ENCODE measurements at places on chromosomes 5 and 9. TPM values are rescaled to one million over a fixed set of nuclear protein-coding genes. Genes with fewer than 3 reads are reported as not detected.
A peak's percentile ranks its signal among the peaks of the same experiment; 100 is the strongest.

Gene DAPK1
- 18.5 TPM for total RNA-seq

Gene MLANA
- total RNA-seq = not detected

Gene REEP2
- 14.4 TPM for total RNA-seq

Gene GFI1B
- total RNA-seq = not detected

Gene HDHD3
- 14.2 TPM for total RNA-seq

Gene GABRA1
- total RNA-seq = not detected

Gene DIPK1B
- total RNA-seq = 0.77 TPM

Gene ADAMTSL2
- under 0.01 TPM for total RNA-seq

DNA sequence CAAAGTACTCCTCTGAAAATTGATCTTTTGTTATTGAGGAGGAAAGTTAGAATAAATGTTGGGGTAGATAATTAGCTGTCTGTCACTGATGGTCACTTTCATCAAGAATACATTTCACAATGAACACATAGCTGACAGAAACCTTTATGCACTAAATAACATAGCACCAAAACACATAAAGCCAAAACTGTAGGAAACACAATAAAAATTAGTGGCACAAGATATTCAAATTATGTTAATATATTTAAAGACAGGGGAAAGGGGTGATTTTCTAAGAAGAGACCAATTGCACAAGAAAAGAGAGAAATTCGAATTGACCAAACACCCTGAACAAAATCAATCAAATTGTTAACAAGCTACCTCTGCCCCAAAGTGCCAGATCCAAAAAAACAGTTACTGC, 89.7 kb downstream of the AK8 start:
- DNase-seq = no peak

DNA sequence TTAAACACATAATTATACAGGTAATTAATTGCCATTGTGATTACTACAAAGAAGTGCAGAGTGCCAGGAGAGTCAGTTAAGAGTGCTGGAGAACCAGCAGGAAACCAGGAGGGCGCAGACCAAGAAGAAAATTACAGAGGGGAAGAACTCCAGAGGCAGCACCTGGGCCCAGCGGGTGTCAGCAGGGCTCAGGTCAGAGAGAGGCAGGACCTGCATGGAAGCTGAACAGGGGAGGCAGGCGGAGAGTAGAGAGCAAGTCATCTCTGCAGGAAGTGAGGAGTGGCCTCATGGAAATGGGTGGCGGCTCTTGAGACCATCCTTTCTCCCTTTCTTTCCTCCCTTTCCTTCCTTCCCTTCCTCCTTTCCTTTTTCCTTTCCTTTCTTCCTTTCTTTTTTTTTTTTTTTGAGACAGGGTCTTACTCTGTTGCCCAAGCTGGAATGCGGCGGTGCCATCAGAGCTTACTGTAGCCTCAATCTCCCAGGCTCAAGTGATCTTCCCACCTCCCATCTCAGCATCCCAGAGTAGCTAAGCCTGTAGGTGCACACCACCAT, 4.0 kb upstream of the ZBTB34 start:
- DNase-seq = no peak

DNA sequence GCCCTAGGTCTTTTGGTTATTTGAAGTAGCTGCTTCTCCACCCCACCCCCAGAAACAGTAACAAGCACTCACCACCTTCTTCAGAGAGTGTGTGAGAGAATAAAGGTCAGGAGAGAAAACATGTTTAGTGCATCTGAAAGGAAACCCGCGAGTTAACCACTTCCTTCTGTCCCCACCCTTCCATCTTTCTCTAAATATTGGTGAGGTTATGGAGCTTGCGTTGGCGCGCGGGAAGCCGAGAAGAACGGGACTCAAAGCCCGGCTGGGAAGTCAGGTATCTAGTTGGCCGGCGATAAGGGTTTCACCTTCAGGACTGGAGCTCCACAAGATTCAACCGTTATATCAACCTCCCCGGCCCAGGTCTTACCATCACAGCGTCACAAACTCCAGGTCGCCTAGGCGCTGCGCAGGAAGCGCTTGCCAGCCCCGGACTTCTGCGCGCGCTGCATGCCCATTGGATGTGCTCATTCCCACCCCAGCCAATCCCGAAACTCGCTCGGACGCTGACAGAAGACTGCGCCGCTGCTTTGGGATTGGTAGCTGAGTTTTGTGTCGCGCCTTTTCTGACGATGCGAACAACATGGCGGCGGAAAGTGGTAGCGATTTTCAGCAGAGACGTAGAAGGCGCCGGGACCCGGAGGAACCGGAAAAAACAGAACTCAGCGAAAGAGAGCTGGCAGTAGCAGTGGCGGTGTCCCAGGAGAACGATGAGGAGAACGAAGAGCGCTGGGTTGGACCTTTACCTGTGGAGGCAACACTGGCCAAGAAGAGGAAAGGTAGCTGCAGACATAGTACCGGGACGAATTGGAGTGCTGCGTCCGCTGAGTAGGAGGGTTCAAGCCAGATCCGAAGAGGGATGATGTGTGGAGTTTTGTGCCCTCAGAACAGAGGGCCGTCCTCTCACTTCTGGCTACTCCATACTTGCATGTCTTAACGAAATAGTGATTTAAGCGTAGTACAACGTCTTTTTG, at the start of the genes CENPK and PPWD1:
Gene CENPK (minus strand): TSS at position 438 of the 971 bp plus-strand sequence. CDS start 8,261 bp downstream, outside the sequence.
Gene PPWD1 (plus strand): TSS at position 566 of the 971 bp plus-strand sequence. CDS start 15 bp downstream, at position 581.
- DNase-seq = peak; percentile 95

DNA sequence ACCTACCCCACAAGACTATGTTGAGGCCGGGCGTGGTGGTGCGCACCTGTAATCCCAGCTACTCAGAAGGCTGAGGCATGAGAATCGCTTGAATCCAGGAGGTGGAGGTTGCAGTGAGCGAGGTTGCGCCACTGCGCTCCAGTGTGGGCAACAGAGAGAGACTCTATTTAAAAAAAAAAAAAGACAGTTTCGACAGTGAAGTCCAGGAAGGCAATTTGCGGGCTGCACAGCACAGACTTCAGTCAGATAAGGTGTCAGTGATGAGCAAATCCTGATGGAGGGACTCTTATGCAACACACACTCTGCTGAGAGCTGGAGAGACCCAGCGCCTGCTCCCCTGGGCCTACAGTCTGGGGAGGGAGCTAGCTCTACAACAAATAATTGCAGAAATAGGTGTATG, 14.2 kb downstream of the CCNJL start:
- DNase-seq = no peak

- DNase-seq = no peak
Measured at GRCh38 chr9:121345070-121345469, 25.0 kb downstream of the STOM start.

DNA sequence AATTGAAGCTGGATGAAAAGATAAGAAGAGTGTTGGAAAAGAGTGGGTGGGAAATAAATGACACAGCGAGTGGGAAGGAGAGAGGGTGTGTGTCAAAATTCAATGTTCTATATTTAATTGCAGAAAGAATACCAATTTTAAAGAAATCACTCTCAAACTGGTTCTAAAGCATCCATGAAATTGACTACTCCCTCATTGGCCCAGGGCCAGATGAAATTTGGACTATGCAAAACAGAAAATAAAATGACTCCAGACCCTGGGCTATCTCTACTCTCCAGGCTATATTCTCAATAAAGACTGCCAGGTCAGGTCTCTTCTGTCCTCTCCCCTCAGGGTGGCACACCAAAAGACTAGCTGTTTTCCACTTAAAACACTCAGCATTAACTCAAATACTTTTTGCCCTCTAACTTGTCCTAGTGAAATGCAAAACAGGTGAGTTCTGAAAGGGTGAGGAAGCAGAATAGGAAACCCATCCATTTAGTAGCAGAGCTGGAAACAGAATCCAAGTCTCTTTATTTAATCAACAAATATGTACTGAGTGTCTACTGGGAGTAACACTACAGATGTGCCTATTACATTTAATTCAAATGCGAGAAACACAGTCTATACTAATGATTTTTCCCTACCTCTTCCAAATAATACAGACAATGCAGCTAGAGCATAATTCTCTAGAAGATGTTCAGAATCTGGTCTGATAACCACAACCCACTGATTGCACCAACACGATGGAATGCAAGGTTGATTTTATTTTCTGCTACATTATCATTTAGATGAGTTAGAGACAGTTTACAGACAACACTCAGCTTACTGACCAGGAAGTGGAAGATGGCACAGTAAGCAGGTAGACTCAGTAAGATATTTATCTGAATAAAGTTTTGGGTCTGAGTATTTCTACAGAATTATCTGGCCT, 42.1 kb downstream of the EFCAB9 start:
- DNase-seq = peak; percentile 22

DNA sequence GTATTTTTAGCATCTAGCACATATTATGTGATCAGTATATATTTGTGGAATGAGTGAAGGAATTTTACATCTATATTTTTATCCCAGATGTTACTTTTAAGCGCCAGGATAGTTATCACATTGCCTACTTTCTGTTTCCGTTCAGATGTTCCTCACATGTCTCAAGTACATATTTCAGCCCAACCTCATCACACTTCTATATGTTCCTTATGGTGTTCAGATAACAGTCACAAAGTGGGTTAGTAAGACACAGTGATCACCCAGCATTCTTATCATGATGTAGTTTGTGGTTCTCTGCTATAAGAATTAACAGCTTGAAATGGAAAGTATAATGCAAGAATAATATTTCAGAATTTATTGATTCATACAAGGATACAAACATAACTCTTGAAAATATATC, 170.0 kb upstream of the RASA1 start:
- DNase-seq = no peak

DNA sequence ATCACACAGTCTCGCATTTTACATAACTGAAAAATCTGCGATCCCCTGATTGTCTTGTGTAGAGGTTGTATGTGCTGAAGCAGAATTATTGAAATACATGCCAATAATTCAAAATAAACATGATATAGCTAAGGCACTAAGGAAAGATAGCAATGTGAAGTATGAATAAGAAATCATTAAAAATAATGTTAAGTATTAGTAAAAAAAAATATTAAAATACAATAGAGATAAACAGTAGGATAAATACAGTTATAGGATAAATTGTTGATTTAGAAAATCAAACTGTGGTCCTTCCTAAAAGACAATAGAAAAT, 121.1 kb downstream of the FBXL17 start:
- no peak for DNase-seq

- DNase-seq = no peak
Measured at GRCh38 chr9:19405771-19406170, 3.0 kb upstream of the ACER2 start.

DNA sequence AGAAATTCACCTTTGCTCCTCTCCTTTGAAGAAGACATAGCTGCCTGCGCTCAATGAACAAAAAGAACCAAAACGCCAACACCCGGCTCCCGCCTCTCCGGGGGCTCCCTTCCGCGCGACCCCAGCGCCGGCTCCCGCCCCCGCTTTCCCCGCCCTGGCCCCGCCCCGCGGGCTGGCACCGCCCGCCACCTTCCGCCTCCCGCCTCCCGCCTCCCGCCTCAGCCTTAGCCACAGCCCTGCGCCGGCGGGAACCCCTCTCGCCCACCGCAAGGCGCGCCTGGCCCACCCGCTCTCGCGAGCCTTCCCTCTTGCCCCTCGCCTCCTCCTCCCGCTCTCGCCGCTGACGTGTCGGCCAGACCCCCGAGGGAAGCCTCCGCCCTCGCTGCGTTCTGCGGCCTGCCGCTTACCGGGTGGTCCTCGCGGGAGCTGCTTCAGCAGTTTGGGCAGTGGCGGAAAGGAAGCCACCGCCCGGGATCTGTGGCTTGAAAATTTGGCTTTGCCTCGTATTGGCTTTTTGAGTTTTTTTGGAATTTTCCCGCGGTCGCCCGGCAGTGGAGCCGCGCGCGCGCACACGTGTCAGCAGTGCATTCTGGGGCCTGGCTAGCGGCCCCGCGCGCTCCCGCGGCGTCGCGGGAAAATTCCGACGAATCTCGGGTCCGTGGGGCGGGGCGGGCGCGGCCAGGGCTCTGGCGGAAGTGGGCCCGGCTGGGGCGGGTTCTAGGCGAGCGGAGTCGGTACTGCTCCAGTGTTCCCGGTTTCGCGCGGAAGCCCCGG, at the start of gene FANCC:
Gene FANCC (minus strand): TSS at position 591 of the 774 bp plus-strand sequence. CDS start 68,418 bp downstream, outside the sequence.
- peak; percentile 86 for DNase-seq

- no peak for DNase-seq
Measured at GRCh38 chr5:10106285-10106684, 143.4 kb downstream of the ATPSCKMT start.

- DNase-seq = peak; percentile 98
Measured at GRCh38 chr9:21605489-21605931, 123.4 kb upstream of the IFNE start.

GRCh38 chr9:14209399-14210345, 104.3 kb downstream of the NFIB start:
- DNase-seq = peak; percentile 29

DNA sequence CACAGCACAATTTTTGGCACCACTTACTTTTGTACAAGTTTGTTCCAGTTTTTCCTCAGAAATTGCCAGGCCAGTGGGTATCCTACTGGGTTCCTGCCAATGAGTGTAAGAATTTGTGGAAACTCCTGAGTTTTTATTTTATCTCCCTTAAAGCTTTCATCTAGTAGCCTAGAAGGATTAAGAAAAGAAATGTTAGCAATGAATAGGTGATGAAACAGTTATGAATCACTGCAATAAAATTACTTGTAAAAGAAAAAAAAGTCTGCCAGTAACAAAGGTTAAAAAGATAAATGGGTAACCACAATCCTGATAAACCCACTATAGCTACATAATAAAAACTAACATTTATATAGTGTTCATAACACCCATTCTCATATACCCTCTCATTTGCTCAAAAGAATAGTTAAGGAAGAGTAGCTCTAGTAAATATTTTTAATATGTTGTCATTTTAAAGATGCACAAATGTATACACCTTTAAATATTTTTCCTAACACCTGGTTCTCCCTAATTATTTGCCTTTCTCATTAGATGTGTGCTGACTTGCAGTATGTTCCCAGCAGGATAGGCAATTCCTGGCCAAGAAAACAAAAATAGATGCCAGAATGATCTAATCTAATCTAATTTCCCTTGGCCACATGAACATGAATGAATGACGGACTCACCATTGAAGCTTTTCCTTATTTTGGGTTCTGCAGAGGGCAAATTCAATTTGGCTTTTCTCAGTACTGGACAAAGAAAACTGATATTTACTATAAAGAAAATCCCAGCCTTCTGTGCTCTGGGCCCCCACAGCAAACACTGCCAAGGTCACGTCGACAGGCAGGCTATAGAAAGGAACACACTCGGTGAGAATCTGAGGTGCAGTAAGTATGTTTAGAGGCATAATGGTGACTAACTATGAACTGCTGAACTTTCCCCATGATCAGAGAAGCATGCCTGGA, 26.4 kb downstream of the ERAP1 start:
- peak; percentile 71 for DNase-seq

DNA sequence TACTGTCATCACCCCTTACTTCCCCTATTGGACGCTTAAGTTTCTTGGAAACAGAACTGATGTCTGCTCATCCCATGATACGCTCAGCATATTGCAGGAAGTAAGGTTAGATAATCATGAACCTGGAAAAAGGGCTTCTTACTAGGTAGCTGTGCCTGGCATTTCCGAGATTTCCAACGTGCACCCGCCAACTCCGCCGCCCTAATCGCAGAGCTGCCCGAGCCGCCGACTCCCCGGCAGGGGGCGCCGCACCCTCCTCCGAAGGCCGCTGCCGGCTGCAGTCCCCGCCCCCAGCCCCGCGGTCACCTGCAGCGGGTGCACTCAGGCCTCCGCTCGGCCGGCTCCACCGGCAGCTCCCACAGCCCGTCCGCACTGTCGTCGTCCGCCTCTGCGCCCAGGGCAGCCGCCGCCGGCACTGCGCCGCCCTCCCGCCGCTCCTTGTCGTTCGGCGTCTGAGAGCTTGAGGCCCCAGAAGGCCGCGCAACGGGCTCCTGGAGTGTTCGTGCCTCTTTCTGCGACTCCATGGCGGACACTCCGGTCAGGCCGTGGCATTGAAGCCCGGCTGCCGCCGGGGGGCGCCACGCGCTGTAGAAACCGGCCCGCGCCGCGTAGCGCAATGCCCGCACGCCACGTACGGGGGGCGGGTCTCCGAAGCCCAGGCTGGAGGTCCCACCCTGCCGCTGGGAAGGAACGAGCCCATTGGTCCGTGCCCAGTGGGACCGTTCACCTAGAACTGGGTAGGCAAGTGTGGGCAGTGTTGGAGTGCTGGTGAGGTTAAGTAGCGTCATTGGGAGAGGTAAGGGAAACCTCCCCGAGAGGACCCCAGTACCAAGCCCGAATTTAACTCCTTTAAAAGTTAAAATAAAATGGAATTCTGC, at the start of gene DTWD2:
Gene DTWD2 (minus strand): TSS at position 560 of the 878 bp plus-strand sequence. CDS start 36 bp downstream, at position 524.
- DNase-seq = peak; percentile 92

All from fibroblast of lung (primary cell).